ENCODE measurements at places on chromosomes 3 and 15. TPM values are rescaled to one million over a fixed set of nuclear protein-coding genes. Genes with fewer than 3 reads are reported as not detected.

The CAMP gene
- total RNA-seq = not detected

The PLCB2 gene
- 0.49 TPM for total RNA-seq

The ATP8B4 gene
- 16.6 TPM for total RNA-seq

The GPR160 gene
- 0.36 TPM for total RNA-seq

The INO80 gene
- 28.1 TPM for total RNA-seq

The TMOD2 gene
- total RNA-seq = 11.0 TPM

The CPNE9 gene
- total RNA-seq = not detected

Data from hair follicle dermal papilla cell (primary cell).